ELR (cell line): ENCODE measurements at places on chromosomes 4 and X.

DNA sequence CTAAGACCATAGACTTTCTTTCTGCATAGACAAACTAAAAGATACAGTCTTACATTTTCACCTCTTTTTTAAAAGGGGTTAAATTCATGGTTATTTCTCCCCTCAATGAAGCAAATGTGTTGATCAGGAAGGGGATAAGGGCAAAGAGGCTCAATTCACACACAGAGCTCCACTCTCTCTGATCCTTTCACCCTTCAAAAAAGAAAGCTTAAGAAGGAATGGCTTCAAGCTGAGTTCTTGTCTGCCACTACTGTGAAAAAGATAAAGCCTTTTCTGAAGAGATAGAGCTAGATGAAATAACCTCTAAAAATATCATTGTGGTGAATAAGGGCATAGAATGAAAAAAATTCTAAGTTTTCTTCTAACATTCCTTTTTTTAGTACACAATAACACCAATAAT, 28.3 kb downstream of the SEPSECS start:
- no peak for DNase-seq

- DNase-seq = peak; percentile 90
These were observed 106.0 kb upstream of the NAP1L5 start for GRCh38 chr4:88803600-88804096.

DNA sequence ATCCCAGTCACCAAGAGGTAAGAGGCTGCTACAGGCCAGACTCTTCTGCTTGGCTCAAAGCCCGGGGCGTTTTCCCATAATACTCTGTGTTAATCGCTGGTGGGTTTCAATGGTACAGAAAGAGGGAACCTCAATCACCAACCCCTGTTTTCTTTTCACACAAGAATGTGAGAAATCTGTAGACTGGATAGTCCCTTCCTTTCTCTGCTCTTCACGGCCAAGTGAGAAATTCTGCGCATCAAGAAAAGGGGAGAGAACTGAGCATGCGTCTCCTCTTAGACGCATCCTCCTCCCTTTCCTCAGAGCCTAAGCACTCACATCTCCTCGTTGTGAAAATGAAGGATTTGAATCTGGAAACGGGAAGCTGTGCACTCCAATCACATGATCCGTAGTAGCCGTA, 64.7 kb downstream of the CLNK start:
- no peak for DNase-seq

DNA sequence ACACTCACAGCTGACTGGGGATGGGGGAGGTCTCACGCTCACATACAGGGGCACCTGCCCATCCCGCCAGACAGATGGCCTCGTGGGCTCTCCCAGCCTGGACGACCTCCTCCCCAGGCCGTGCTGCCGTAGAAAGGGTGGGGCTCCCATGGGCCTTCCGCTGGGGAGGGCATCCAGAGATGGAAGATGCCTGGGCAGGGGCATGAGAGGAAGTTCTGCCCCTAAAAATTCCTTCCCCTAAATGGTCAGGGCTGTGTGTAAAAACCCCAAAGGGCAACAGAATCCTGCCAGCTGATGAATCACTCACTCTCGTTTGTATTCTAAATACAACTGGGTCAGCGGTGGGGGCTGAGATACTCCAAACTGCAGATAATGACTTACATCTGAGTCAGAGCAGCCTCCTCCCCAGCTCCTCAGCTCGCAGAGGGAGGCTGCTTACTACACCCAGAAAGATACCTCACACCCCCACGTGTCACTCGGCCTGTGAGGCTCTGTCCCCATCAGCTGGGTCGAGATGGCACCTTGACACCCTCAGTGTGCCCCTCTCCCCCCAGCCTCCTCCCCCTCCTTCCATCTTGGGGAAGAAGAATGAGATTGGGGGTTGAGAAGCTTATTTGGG, 10.1 kb downstream of the WDR1 start:
- DNase-seq = peak; percentile 98

DNA sequence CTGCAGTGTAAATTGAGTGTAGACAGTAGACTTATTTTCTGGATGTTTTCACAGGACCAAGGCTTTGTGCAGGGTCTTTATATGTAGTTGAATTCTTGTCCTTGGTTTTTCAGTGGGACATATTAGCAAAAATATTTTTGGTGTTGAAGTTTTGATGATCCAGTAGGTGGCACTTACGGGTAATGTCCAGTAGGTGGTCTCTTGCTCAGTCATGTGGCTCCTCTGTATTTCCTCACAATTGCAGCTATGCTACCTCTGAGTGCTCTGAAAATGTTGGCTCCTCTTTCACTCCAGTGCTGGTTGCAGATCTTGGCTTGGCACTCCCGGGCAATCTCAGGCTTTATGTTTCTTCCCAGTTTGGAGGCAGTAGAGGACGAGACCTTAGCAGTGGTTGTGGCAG, 419.8 kb upstream of the AMOT start:
- no peak for DNase-seq

- no peak for DNase-seq
These were observed 241.8 kb downstream of the FBXO8 start for GRCh38 chr4:174041555-174042105.

DNA sequence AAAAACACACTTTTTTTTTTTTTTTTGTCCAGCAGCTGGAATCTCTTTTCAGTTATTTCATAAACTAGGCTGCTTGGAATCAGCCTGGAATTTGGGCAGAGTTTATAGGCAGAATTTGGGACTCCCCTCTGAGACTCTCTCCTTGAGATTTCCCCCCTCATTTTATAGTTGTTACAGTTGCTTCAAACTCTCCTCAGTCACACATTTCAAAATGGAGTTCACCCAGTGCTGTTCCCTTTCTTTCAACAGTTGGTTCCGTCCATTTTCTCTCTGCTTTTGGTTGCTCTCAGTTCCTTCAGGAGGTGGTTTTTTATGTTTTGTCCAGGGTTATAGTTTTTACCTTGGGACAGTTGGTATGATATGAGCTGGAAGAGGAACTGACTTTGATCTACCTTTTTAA, 27.5 kb downstream of the NSD2 start:
- no peak for DNase-seq

DNA sequence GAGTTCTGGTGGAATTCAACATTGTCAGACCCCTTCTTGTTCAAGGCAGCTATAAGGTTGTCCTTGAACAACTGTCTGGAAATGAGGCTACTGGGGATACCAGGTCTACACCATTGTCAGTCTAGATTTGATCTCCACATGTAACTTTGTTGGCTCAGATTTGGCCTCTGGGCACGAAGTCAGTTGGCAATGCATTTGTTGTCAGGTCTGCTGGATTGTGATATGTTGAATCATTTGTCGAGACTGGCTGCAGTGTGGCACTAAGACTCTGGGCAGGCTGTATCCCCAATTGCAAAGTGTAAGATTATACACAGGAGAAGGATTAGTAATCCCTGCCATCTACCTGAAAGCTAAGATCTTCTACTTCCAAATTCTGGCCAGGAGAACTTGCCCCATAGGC, 26.5 kb downstream of the ZNF81 start:
- no peak for DNase-seq

- no peak for DNase-seq
These were observed 64.4 kb upstream of the VCX3A start for GRCh38 chrX:6599230-6599860.

- DNase-seq = no peak
These were observed 190.2 kb upstream of the GK2 start for GRCh38 chr4:79598214-79598613.

- DNase-seq = peak; percentile 59
These were observed 1.1 kb downstream of the GAB1 start for GRCh38 chr4:143337600-143338287.

- no peak for DNase-seq
These were observed 35.3 kb downstream of the ARFIP1 start for GRCh38 chr4:152815078-152815477.

- DNase-seq = no peak
These were observed 488.3 kb downstream of the PPARGC1A start for GRCh38 chr4:23401572-23401971.

DNA sequence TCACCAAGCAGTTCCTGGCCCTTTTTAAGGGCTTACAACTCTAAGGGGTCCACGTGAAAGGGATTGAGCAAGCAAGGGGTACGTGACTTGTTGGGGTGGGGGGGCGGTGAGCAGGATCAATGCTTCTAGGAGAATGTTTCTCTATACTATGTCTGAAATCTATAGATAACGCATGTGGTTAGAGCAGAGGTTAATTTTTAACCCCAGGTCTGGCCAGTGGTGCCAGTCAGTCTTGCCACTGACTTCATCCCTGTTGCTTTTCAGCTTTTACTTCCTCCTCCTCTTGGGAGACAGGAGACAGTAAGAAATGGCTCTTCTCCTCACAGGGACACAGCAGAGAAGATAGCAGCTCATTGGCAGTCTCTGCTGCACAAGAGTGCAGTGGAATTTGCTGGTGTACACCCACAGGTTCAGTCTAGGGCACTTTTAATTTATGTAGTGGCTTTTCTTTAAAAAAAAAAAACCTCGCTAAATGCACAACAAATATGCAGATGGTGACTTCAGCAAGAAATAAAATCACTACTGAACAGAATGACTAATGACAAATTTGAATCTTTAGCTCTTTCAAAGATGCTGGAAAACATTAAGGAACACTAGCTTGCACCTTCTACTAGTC, 190.5 kb downstream of the CCNG2 start:
- DNase-seq = no peak

GRCh38 chr4:185017964-185018772, at the start of gene HELT:
TSS of gene HELT (plus strand) at chr4:185018490. CDS start at chr4:185018929, 439 bp downstream.
- no peak for DNase-seq

GRCh38 chr4:87853108-87853507, 20.3 kb downstream of the MEPE start:
- DNase-seq = peak; percentile 61

- DNase-seq = no peak
These were observed 60.8 kb upstream of the TBC1D9 start for GRCh38 chr4:140816806-140817510.

DNA sequence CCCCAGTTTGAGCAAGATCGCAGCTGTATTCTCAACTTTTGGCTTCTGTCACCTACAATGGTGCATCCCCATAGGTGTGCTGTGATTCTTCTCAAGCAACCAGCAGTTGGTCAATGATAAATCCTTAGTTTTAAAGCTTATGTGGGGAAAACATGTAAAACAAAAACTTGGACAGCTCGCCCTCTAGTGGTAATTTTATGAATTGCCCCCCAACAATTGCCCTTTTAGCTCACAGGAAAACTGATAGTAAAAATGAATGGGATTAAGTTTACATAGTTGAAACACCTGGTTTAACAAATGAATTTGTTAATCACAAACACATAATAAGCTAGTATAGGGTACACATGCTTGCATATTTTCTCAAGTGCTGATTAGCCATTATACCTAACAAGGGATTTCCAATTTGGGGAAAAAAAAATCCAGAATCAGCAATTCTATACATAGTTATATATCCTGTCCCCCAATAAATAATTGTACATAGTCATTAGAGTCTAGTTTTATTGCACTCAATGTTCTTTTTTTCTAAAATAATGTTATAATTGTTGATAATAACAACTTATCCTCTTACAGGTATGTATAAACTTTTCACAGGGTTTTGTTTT, 30.1 kb downstream of the TEX13A start:
- DNase-seq = peak; percentile 17

DNA sequence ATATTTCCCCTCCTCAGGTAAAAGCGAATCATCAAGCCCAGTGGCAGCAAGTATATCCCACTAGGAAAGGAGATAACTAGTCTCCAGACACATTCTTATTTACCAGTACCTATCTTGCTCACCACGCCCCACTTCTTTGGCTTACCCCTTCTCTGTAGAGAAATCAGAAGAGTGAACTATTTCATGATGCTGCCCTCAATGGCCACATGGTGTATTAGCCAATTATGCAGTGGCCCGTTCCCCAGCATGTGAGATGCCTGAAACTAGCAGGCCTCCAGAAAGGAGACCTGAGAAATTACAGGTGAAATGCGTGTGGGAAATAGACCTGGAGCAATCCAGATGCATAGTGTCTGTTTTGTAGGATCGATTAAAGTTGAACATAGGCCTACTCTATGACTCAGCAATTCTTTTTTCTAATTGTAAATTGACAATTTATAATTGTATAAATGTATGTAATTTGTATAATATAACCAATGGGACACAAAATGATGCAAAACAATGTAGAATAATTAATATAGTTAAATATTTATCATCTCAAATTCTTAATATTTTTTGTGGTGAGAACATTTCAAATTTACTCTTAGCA, 87.3 kb downstream of the CXCL13 start:
- no peak for DNase-seq

- DNase-seq = no peak
These were observed 346.4 kb downstream of the PTTG2 start for GRCh38 chr4:38306482-38307071.

DNA sequence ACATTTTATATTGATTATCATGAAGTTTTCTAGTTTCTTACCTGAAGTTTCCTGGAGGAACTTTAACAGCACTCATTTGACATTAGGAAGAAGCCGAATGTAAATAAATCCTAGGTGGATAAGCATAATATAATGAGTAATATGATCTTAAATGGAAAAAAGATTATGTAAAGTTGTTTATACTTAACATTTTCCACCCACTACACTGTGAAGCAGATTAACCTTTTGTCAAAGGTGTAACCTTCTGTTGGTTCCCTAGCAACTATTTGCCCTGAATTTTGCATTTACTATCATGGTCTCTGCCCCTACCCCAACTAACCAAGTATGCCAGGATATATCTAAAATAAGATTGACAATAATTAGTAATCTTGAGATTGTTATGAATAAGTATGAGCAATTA, at the start of gene UGT2A1:
TSS of gene UGT2A1 (minus strand) at position 101 of the 400 bp plus-strand sequence. CDS start 5,603 bp downstream, outside the sequence.
- DNase-seq = no peak

DNA sequence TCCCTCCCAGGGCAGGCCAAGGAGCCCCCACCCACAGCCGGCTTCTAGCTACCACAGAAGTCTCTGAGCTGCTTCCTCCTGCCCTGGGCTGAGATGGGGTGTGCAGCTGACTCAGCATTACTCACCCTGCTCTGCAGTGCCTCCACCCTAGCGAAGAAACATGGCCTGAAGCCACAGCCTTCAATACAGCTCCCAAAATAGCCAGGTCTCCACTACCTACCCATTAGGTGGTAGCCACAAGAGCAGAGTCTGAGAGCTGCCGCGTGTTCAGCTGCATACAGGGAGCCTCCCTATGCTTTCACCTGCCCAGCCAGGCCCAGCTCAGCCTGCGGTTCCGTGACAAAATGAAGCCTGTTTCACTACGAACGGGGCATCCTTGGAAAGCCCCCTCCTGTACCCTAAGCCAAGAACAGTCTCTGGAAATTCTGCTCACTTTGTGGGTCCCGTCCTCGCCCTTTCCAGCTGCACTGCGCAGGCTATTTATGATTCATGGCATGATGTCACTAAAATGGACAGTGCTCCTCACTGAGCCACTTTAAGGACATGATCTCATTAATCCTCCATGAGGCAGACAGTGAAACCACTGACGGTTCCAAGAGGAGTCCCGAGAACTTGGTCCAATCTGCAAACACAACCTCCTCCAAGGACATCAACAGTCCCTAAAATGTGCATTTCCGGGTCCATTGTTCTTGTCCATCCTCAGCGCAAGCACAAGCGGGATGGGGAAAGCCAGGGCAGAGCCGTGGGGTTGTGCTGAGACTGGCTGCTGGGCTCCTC, 20.2 kb downstream of the WDR1 start:
- peak; percentile 93 for DNase-seq

GRCh38 chr4:55216863-55217635, 91.7 kb upstream of the KDR start:
- DNase-seq = peak; percentile 35

DNA sequence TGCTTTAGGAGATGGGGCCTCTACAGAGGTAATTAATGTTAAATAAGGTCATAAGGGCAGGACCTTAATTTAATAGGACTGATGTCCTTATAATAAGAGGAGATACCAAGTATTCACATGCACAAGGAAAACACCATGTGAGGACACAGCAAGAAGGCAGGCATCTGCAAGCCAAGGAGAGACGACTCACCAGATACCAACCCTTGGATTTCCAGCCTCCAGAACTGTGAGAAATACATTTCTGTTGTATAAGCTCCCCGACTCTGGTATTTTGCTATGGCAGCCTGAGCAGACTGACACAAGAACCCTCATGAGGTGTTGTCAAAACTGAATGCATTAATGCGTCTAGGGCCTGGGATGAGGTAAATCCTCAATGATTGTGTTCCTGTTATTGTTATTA, 56.2 kb upstream of the MAPK10 start:
- no peak for DNase-seq
